ENCODE measurements at places on chromosomes 2 and 18.

DNA sequence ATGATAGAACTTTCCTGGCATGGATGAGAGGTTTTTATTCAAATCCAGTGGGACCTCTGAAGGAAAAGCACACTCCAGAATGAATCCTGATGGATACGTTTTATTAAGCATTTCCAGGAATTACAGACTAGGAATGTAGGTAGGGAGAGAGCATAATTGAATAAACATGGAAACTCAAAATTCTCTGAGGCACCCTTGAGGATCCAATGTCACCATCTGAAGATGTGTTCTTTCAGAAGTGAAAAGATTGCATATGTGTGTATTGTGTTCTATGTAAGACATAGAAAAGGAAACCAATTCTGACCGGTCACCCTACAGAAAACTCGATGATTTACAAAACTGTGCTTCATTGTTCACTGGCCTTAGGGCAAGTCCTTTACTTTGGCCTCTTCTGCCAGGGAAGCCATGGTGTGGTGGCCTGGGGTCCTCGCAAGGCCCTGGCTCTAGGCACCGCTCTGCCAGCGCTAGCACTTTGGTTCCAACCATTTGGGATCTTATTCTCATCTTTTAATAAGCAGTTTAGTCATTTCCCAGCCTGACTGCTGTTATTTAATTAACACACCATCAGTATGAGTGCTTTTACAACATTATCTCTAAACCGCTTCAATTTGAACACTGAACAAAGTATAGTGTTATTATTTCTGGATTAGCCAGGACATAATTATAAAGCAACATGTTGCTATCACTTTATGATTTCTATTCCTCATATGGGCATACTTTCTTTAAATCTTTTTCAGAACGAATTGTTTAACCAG, 4.5 kb upstream of the GKN1 start:
- DNase-seq, result no peak

DNA sequence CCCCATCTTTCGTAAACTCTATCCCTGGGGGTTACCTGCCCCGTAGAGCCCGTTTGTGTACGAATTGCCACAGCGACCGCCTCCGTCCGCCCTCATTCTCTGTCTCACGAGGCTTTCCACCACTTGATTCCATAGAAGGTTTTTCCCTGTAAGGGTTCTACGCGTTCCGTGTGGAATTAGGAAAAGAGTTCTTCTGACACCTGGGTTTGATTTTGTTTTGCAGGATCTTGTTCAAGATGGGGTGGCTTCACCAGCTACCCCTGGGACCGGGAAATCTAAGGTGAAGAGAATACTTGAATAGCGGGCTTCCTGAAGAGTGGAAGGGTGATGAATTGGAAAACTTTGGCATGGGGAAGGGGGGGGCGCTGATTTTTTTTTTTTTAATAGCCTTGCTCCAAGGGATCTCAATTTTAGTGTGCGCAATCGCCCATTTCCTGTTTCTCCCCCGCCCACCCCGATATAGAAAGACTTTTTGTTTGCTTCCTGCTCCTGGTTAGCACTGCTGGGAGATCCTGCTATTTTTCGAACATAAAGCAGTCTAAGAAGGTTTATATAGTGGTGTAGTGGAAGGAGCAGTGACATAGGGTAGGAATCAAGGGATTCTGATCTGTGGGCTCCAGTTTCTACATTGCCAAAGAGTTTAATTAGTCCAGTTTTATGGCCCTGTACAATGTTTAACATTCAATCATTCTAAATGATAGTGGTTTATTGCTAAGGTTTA, 564 bp downstream of the GCC2 start:
- DNase-seq, result no peak

- DNase-seq, result no peak
Observed at GRCh38 chr2:88160517-88160916, 9.6 kb upstream of the THNSL2 start.

DNA sequence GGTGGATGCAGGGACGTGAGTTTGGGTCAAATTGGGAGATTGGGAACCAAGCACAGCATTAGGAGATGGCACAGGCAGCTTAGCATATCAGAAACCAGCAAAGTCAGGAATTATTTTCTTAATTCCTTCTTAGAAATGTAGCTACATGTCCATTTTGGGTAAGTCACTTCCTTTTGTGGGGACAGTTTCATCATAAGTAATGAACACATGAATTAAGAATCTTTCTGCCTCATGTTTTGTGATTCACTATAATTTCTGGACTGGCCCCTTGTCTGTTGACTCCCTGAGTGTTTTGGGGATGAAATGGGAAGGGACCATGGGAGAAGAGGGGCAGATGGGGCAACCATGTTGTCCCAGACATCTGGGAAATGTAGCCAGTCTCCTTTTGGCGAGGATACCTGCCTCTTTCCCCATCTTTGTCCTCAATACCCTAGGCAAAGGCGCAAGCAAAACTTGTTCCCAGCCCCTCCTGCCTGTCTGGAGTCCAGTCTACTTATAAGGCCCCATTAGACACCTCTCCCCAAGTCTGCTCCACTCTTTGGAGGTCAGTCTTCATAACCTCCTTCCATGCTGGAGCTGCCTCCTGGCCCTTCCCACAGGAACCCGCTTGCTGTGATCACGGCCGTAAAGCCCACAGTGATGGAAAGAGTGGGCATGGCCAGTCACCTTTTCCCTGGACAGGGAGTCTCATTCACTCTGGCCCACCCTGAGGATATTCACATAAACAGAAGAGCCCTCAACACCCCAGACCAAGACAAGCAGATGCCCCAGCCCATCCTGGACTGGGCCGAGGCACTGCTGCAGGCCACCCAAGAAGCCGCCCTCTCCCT, 25.7 kb downstream of the MTHFD2 start:
- DNase-seq, result no peak

DNA sequence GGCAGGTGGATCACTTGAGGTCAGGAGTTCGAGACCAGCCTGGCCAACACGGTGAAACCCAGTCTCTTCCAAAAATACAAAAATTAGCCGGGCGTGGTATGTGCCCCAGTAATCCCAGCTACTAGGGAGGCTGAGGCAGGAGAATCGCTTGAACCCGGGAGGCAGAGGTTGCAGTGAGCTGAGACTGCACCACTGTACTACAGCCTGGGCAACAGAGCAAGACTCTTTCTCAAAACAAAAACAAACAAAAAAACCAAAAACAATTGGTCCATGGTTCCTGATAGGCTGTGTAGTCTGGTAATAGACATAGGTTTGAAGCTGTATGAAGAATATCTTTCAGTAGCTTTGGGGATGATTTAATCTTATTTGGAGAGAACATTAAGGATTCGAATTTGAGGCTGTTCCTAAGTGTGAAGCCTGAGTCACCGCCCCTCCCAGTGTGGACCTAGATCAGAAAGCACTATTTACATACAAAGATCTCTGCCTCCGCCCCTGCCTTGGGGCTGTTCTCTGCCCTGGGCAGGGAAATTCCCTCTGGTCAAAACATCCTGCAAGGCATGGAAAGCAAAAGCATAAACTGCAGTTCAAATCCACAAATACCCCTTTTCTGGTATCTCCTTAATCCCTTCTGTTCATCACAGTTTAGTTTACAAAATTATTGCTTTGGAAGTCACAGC, 52.8 kb upstream of the PMAIP1 start:
- no peak for DNase-seq

- DNase-seq, result no peak
Observed at GRCh38 chr2:119681203-119681867, 2.3 kb downstream of the TMEM177 start.

- DNase-seq, result no peak
Observed at GRCh38 chr2:175431101-175431946, 249.8 kb upstream of the ATP5MC3 start.

GRCh38 chr2:16023506-16024360, 83.4 kb downstream of the MYCN start:
- DNase-seq, result no peak

DNA sequence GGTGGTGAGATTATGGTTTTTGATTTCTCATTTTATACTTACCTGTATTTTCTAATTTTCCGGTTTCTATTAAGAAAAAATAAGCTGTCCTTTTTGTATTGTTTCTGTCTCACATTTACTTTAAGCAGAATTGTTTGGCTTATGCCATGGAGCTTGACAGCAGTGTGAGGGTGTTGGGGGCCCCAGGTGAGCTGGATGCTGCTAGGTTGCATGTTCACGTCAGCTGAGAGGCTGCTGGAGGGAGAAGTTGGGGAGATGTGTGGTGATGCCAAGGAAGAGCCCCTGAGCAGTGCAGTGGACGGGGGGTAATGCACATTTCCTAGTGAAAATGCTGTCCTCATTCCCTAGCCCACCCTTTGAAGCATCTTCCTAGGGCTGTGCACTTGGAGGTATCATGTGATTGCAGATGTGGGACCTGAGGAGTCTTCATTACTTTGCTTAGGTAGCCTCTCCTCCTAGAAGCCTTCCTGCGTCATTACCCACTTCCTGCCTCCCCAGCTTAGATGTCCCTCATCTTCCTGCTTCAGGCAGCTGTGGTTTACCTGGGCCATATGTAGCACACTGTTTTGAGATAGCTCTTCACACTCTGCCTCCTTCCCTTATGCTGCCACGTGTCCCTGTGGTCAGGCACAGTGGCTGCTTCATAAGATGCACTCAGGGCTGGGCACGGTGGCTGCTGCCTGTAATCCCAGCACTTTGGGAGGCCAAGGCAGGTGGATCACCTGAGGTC, 16.2 kb downstream of the ATG16L1 start:
- DNase-seq, result peak; percentile 70

- DNase-seq, result no peak
Observed at GRCh38 chr2:47437287-47437686, 34.3 kb downstream of the MSH2 start.
